ENCODE measurements at places on chromosomes 6 and 20. TPM values are rescaled to one million over a fixed set of nuclear protein-coding genes. Genes with fewer than 3 reads are reported as not detected.

GRCh38 chr20:60268491-60268890, 310.3 kb downstream of the CDH26 start:
- H3K36me3 ChIP-seq = no peaks in the 10 kb centered on the region
- no peak overlapping the region for H3K4me3 ChIP-seq
- H3K27me3 ChIP-seq = peaks cover 88% of the 10 kb centered on the region
- no peak overlapping the region for H3K27ac ChIP-seq
- no peaks in the 10 kb centered on the region for H3K4me1 ChIP-seq

The PSORS1C2 gene
- not detected for total RNA-seq

- no peak overlapping the region for H3K4me3 ChIP-seq
- H3K27me3 ChIP-seq = no peaks in the 10 kb centered on the region
- H3K27ac ChIP-seq = no peak overlapping the region
- no peaks in the 10 kb centered on the region for H3K4me1 ChIP-seq
- no peak for DNase-seq
- no peaks in the 10 kb centered on the region for H3K36me3 ChIP-seq
These were observed 42.6 kb upstream of the ENPP1 start for GRCh38 chr6:131765081-131765803.

The NFATC2 gene
- 6.3 TPM for total RNA-seq

DNA sequence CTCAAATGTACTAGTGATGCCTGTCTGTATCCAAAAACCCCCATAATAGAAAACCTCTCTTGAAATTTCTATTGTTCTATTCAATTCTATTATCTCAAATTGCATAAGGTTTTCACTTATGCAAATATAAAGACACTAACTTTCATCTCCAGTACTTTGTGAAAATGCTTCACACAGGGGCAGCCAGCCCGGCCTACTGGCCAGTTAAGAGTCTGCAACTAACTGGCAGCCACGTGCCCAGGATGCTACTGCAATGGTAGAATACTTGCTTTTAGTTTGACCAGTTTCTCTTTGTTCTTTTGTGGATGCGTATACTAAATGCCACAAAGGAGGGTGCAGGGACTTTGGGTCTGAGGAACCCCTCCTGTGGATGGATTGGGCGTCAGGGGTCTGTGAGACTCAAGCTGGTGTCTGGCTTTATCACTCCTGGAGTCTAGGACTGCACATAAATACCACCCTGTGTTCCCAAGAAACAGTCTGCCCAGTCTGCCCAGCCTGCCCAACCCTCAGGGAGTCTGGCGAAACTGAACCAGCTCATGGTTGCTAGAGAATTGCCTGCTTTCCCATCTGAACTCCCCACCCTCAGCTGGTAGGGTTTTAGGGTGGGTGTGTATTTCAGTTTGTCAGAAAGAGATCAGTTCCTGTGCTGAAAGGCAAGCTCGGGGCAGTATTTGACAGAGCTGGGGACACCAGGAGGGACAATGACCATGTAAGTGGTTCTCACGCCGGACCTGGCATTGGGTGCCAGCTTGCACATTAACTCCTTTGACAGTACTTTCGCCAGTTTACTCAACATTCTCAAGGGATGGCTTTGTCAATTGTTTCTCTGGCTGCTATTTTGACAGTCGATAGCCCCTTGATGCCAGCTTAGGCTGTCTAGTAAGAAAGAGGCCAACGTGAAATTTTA, 558.2 kb upstream of the JAG1 start:
- no peak overlapping the region for H3K27ac ChIP-seq
- H3K27me3 ChIP-seq = no peaks in the 10 kb centered on the region
- no peak overlapping the region for H3K4me3 ChIP-seq

DNA sequence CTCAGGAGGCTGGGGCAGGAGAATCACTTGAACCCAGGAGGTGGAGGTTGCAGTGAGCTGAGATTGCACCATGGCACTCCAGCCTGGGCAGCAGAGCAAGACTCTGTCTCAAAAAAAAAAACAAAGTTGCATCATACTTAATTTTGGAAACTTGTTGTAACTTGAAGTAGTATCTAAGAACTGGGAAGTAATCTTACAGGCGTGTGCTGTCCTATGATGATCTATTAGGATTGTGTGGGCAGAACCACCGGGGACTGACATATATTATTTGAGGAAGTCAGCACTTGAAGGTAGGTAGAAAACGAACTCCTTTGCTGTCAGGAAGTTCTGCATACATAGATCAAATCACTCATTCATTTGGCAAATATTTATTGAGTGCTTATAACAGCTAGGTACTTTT, 188.5 kb downstream of the ZNF217 start:
- H3K4me1 ChIP-seq = no peaks in the 10 kb centered on the region
- no peak for DNase-seq
- H3K36me3 ChIP-seq = no peaks in the 10 kb centered on the region
- no peak overlapping the region for H3K27ac ChIP-seq

DNA sequence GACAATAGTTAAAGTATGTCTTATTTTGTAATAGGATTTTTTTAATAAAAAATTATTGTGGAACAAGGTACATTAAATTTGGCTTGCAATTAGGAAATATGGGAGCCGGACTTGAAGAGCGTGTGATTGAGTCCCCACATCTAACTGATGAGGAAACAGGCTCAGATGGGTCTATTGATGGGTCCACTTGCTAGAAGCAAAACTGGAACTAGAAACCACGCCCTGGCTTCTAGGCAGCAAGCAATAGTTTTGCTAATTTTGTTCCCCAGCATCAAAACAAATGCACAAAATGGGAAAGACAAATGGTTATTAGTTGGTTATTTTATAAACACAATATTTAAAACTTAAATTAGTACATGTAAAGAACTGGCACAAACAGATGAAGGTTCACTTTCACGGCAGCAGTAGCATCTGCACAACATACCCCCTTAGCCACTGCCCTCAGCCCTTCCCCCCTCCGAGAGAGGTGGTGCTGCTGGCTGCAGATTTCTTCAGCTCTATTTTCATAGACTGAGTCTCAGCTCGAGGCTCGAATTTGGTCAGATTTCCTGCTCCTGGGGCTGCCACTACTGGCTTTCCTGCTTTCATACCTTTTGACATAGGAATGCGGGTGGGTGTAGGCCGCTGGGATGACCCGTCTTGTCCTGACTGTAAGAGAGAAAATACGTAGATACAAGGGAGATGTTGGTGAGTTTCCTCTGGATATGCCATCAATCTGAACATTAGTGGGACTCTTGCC, 23.8 kb upstream of the TMEM30A start:
- H3K27ac ChIP-seq = no peak overlapping the region
- no peak for DNase-seq
- H3K27me3 ChIP-seq = no peaks in the 10 kb centered on the region
- no peak overlapping the region for H3K4me3 ChIP-seq
- no peaks in the 10 kb centered on the region for H3K4me1 ChIP-seq

GRCh38 chr6:154252678-154253077, 103.9 kb downstream of the IPCEF1 start:
- H3K27me3 ChIP-seq = no peaks in the 10 kb centered on the region
- H3K27ac ChIP-seq = no peak overlapping the region
- H3K4me1 ChIP-seq = no peaks in the 10 kb centered on the region
- DNase-seq = no peak
- H3K4me3 ChIP-seq = no peak overlapping the region

The OR2H2 gene
- total RNA-seq = not detected

The HDGFL1 gene
- total RNA-seq = not detected

The ZDHHC14 gene
- total RNA-seq = 5.6 TPM

The TTLL9 gene
- total RNA-seq = 1.8 TPM

DNA sequence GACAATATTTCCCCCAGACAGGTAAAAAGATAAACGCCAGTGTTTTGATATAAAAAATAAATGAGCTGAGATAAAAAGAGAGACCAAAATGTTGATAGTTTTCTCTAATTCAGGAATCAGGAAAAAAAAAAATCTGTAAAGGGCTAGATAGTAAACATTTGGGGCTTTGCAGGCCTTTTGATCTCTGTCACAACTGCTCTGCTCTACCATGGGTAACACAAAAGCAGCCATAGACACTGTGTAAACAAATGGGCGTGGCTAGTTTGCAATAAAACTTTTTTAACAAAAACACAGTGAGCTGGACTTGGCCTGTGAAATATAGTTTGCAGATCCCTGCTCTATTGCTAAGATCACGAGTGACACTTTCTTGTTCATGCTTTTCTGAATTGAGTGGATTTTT, 219.1 kb upstream of the STXBP5 start:
- peak; percentile 52 for DNase-seq
- H3K4me3 ChIP-seq = no peak overlapping the region
- peaks cover 12% of the 10 kb centered on the region for H3K4me1 ChIP-seq
- H3K36me3 ChIP-seq = no peaks in the 10 kb centered on the region
- no peak overlapping the region for H3K27ac ChIP-seq

The CHRNA4 gene
- total RNA-seq = not detected

- H3K4me3 ChIP-seq = no peak overlapping the region
- no peaks in the 10 kb centered on the region for H3K4me1 ChIP-seq
- no peaks in the 10 kb centered on the region for H3K36me3 ChIP-seq
- H3K27ac ChIP-seq = no peak overlapping the region
- DNase-seq = no peak
These were observed 83.9 kb downstream of the DLL1 start for GRCh38 chr6:170206851-170207431.

DNA sequence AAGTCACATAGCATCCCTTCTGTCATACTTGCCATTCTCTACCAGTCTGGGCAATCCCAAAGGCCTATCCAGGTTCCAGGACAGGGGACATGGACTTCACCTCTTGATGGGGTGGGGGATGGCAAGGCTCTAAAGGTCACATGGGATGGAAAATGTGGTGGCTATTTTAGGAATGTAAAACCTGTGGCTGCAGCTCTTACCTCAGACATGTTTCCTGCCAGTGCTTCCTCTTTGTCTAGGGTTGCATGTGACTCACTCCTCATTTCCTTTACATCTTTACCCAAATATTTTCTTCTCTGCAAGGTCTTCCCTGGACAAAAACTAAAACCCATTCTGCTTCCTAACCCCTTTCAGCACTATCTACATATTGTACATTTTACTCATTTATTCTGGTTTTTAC, 135.7 kb downstream of the BTBD3 start:
- 0 out of 2 replicates have a peak, but pooled peaks cover 3% of the 10 kb centered on the region for H3K4me1 ChIP-seq
- no peak overlapping the region for H3K27ac ChIP-seq
- no peak overlapping the region for H3K4me3 ChIP-seq
- no peaks in the 10 kb centered on the region for H3K36me3 ChIP-seq

- H3K4me3 ChIP-seq = no peak overlapping the region
- H3K36me3 ChIP-seq = no peaks in the 10 kb centered on the region
- no peak for DNase-seq
- no peaks in the 10 kb centered on the region for H3K4me1 ChIP-seq
- no peaks in the 10 kb centered on the region for H3K27me3 ChIP-seq
These were observed 171.4 kb upstream of the QKI start for GRCh38 chr6:163243083-163243482.

- H3K4me1 ChIP-seq = no peaks in the 10 kb centered on the region
- DNase-seq = no peak
- peaks cover 57% of the 10 kb centered on the region for H3K27me3 ChIP-seq
- no peak overlapping the region for H3K4me3 ChIP-seq
- H3K36me3 ChIP-seq = no peaks in the 10 kb centered on the region
These were observed 187.7 kb upstream of the MYLIP start for GRCh38 chr6:15941168-15941567.
